Upper lobe of right lung (tissue), 1 donor: ENCODE measurements at places on chromosomes 7 and 10. TPM values are rescaled to one million over a fixed set of nuclear protein-coding genes. Genes with fewer than 3 reads are reported as not detected.

DNA sequence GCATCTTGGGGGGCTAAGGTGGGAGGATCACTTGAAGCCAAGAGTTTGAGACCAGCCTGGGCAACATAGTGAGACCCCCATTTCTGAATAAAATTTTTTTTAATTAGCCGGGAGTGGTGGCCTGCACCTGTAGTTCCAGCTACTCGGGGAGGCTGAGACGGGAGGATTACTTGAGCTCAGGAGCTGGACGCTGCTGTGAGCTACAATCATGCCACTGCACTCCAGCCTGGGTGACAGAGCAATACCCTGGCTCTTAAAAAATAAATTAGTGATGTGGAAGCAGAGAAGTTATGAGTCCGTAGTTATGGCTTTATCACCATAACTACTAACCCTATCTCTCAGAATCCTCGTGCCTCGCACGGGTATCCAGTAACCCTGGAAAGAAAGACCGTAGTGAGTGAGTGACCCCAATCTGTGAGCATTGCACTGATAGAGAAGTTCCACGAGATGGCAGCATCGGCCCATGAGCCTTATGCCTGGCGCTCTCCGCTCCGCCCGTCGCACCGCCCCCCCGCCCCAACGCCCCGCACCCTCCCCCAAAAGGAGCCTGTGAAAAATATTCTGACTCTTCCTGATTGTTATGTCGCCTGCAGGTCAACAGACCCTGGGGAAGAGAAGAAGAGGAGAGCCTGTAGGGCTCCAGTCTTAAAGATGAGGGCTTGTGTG lies 4.9 kb upstream of the SLC29A3 start:
- DNase-seq, result no peak

- DNase-seq, result peak; percentile 72
Observed at GRCh38 chr7:106858618-106859532, 6.2 kb upstream of the PIK3CG start.

DNA sequence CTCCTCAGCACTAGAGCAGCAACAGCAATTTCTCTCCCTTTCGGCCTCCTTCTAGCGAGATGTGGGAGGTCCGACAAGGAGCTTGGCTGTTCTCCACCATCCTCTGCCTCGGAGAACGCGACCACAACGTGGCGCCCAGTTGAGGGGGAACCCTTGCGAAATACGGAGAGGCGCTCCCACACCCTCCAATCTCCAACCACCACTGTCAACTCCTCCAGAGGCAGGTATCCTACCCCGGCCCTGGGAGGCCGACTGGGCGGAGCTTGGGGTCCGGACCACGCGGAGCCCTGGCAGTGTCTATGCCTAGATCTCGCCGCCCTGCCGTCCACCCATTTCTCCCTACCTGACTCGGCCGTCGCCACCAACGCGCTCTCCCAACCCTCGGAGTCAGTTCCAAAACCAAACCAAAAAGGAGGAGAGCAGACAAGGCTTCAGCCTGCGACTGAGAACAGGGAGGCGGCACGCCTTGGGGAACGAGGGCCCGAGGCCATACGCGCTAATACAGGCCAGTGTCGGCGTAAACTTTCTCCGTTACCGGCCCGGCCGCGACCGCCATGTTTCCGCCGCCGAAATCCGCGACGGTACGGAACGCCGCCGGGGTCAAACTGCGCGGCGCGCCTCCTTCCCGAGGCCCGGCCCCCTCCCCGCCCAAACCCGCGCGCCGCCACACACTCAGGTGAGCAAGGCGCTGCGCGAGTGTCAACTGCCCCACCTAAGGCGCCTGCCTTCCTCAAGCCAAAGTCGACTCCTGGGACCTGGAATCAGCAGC lies at the start of gene TMEM168:
TMEM168 (minus strand) TSS at position 577 of the 769 bp plus-strand sequence. CDS start 5,568 bp downstream, outside the sequence.
- peak; percentile 94 for DNase-seq

GRCh38 chr7:140674356-140674800 lies 1.6 kb downstream of the ADCK2 start:
- peak; percentile 75 for DNase-seq

Gene TEX36
- total RNA-seq, result not detected

DNA sequence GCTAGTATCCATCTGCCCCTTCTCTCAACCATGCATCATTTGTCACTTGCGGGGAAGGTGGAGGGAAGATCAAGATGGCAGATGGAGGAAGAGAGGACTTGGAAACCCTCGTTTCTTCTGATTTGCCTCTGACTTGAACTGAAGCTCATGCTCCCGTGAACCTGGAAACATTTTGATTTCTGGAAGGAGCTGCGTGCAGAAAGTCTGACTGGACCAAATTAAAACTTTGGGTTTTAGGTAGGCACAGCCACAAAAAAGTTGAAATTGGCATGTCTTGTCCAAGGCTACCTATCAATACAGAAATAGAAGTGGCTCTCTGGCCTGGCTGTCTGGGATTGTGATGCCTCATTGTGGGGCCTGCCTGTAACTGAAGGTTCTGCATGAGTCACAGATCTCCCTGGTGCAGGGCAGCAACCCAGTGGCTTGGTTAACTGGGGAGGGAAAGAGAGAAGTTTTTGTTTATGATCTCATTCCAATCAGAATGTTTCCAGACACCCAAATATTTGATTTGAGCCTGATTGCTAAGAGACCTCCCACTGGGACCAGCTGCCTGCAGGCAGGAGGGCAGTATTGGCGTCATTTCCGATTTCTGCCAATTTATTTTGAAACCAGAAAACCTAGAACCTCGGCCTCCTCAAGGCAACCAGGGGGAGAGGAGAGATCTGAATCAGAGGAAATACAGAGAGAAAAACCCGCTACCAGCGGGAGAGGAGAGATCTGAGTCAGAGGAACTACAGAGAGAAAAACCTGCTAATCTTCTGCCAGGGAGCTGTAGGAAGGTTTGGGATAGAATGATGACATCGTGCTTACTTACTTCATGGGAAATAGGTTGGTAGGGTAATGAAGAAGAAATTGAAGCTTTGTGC lies 363.6 kb downstream of the ANKRD30A start:
- no peak for DNase-seq

Gene NODAL
- not detected for total RNA-seq

DNA sequence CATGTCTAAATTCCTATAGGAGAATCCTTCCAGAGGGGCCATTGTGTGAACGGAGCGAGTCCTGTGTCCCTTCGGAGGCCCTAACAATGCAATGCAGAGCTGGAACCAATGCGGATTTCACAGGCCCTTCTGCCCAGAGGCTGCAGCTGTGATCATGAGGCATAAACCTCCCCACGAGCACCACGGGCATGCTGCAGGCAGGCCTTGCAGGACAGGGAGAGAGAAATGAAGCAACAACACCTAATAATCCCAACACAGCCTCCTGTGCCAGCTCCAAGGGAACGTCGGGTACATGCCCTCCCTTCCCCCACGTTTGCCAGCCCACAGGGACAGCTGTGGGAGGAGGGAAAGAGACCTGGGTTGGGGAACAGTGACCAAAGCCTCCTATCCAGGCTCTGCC lies 74.4 kb downstream of the TNS3 start:
- no peak for DNase-seq

DNA sequence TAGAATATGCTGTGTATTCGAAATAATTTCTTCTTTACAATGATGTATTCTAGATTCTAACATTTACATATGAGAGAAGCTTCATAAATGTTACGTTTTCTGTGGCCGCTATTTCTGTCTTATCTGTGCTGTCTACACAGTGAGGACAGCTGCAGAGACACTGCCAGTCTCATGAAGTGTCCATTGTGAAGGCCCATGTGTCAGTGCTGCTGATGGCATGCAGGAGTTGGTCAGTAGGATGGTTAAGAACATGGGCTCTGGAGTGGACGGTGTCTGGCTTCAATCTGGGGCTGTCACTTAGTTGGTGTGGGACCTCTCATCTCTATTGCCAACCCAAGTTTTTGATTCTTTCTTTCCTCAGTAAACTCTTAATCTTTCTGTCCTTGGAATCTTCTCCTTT lies 137.3 kb downstream of the SDK1 start:
- DNase-seq, result no peak

Gene TRUB1
- 11.3 TPM for total RNA-seq

DNA sequence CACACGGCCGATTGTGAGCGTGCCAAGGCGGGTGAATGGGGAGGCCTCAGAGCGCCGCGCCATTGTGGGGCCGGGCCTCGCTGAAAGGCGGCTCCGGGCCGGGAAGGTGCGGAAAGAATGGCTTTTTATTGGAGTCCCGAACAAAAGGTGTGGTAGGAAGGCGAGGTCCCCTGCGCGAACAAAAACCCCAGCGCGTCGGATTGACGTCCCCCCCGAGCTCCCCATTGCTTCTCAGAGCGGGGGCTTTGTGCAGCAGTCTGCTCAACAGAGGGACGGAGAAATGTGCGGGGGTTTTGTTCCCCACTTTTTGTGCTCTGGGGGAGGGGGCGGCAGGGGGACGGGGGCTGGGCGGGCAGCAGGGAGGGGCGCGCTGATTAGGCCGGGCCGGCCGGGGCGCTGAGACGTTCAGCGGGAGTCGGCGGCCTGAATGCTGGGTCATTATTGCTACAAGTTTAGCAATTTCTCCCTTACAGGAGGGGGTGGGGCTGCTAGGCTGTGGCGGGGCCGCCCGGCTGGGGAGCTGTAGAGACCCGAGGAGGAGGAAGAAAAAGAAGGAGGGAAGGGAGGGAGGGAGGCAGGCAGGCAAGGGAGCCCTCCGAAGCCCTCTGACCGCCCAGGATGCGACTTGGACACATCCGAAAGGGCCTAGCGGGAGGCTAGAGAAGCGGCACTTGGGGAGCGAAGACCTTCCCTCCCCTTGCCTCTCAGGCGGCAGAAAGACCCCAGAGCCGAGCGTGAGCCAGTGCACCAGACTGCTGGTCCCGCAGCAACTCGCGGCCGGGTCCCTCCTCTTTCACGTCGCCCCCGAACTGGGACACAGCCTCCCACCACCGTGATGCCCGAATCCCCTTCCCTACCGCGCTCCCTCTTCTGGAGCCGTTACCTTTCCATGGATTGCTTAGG lies 4.6 kb downstream of the NKX2-3 start:
- DNase-seq, result no peak

Gene CALHM1
- total RNA-seq, result not detected

- no peak for DNase-seq
Observed at GRCh38 chr7:107194052-107194451, 25.2 kb downstream of the HBP1 start.

DNA sequence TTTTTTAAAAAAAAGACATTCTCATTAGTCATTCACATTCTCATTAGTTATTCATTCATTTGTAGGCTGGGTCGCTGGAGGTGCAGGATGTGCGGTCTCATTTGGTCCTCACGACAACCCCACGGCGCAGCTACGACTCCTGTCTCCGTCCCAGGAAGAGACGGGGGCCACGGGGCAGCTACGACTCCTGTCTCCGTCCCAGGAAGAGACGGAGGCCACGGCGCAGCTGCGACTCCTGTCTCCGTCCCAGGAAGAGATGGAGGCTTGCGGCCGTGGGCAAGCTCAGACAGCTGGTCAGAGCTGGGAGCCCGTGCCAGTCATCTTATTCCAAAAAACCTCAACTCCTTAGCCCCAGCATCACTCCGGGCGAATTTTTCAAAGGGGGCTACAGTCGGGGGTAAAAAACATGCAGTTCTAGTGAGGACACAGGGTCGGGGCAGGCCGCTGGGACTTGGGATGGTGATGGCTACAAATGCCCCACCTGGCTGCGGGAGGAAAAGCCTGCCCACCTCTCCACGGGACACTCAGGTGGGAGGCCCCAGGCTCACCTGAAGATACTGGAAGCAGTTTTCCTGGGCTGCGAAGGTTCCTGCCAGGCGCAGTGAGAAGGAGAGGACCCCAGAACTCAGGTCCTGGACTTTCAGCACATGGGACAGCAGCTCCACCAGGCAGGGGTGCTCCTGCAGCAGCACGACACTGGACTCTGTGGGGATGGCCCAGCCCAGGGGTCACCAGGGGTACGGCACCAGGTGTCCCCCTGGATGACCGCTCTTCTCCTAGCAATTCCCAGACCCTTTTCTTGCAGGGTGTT lies 8.3 kb downstream of the BRAT1 start:
- DNase-seq, result peak; percentile 58

GRCh38 chr10:72735288-72735936 lies 43.5 kb downstream of the MCU start:
- no peak for DNase-seq

GRCh38 chr10:128073890-128074289 lies 52.3 kb downstream of the MKI67 start:
- no peak for DNase-seq

DNA sequence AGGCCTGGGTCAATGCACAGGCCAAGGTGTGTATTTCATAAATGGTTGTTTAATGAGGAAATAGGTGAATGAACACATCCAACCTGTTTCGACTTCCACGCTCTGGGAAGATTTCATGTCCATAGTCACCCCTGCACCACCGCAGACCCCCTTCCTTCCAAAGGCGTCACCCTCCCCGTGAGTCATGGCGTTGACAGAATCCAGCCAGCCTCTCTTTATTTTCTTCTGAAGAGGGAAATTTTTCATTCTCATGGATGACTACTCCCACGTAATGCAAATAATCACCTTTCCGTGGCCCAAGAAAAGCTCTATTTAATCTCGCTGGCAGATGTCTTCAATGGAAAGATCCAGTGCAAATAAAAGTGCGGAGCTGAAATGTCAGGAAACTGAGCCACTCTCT lies 75.3 kb upstream of the FOXK1 start:
- no peak for DNase-seq

GRCh38 chr10:103703941-103704919 lies 151.1 kb downstream of the SH3PXD2A start:
- DNase-seq, result no peak

DNA sequence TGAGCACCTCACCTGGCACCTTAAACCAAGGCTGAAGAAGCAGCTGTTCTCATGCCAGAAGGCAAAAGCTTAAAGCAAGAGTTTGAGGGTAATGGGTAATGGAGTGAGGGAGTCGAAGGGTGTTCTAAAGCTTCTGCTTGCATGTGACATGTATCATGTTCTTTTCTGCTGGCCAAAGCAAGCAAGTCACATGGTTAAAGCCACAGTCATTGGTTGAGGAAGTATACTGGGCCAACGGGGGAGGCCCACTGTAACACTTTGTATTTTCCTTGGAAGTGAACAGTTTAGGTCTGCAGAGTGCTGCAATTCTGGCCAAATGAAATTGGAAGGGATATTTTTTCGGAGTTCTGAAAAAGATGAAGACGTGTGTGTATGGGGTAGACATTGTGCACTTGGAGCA lies 75.7 kb downstream of the REEP3 start:
- DNase-seq, result no peak

Gene TMEM213
- total RNA-seq, result 9.6 TPM

DNA sequence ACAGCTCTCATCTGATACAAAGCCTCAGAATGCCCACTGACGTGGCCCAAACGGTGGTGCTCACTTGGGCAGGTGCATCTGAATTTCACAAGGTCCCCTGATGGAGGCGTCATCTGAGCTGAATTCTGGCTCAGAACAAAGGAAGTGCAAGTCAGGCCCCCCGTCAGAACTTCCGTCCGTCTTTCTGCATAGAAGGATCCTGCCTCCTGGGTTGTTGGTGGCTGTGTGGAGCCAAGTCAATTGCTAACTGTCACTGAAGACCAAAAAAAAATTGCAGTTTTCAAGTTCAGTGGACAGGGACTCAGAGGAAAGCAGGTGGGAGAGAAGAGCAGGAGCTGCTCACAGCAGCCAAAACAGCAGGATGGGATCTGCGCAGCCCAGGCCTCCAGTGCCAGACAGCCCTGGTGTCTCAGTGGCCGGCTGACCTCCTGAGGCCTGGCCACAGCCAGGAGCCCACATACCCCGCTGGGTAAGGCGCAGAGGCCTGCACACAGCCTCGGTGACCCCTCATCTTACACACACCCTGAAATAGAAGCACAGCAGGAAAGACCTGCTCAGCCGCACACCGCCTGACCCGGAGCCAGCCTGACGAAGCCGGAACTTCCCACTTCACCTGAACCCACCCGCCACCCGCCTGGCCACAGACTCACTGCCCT lies 49.4 kb downstream of the PYROXD2 start:
- DNase-seq, result no peak

GRCh38 chr7:156725073-156725472 lies 84.5 kb downstream of the RNF32 start:
- no peak for DNase-seq
